CD4-positive, alpha-beta T cell treated with Interleukin-12 subunit alpha and Interleukin-12 subunit beta, for 1 hour (primary cell): ENCODE measurements at places on chromosomes 13 and 19.

- DNase-seq, result no peak
Measured at GRCh38 chr13:83940742-83941141, 58.5 kb upstream of the SLITRK1 start.

- no peak for DNase-seq
Measured at GRCh38 chr19:7544626-7545025, 9.1 kb downstream of the PNPLA6 start.

DNA sequence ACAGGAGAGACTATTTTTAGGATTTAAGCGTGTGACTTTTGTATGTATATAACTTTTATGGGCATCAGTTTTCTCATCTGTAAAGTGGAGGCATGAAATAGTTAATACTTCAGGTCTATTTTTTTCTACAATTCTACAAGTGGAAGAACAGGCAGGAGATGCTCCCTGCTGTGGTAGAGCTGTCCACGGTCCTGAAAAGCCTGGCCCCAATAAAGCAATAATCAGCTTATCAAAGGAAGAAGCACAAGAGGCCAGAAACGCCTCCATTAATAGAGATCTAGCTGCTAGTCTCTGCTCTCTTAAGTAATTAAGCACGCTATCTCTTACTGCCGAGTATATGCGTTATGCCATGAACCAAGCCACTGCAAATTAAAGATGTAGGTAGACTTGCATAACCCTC, 28.0 kb upstream of the WASF3 start:
- no peak for DNase-seq

GRCh38 chr19:41324921-41325639, 15.1 kb downstream of the CCDC97 start:
- DNase-seq, result no peak

GRCh38 chr13:95354680-95355487, 53.6 kb upstream of the ABCC4 start:
- DNase-seq, result no peak
